ENCODE measurements at places on chromosomes 1 and 21. TPM values are rescaled to one million over a fixed set of nuclear protein-coding genes. Genes with fewer than 3 reads are reported as not detected.

ADPRS gene
- 40.9 TPM for total RNA-seq

HDGF gene
- total RNA-seq, result 246 TPM

KRTAP20-4 gene
- not detected for total RNA-seq

HSPA6 gene
- total RNA-seq, result 0.09 TPM

SPTA1 gene
- not detected for total RNA-seq

FAM20B gene
- total RNA-seq, result 33.8 TPM

GPR161 gene
- 21.1 TPM for total RNA-seq

PROX1 gene
- total RNA-seq, result 1.3 TPM

ADORA3 gene
- total RNA-seq, result not detected

RAB29 gene
- total RNA-seq, result 6.0 TPM

DNA sequence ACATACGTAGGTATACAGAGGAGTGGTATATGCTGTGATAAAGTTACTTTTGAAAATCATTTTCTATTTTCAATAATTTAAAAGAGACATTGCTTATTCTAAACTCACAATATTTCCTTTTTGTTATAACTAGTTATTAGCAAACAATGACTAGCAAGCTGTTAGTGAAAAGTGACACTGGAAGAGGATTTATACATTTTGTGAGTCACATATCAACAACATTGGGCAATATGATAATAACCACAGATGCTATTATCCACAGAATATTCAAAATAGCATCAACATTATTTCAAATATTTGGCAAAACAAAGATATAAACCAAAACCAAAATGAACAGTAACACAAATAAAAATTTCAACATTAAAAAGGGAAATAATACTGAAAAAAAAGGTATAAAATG, 104.0 kb upstream of the HP1BP3 start:
- DNase-seq, result no peak
- no peak overlapping the region for H3K27ac ChIP-seq
- H3K4me3 ChIP-seq, result no peak overlapping the region
- H3K27me3 ChIP-seq, result no peaks in the 10 kb centered on the region
- no peaks in the 10 kb centered on the region for H3K4me1 ChIP-seq

GRCh38 chr21:26391166-26391565, 181.9 kb downstream of the CYYR1 start:
- H3K4me3 ChIP-seq, result no peak overlapping the region
- H3K36me3 ChIP-seq, result no peaks in the 10 kb centered on the region
- no peak overlapping the region for H3K27ac ChIP-seq
- DNase-seq, result no peak
- H3K27me3 ChIP-seq, result no peaks in the 10 kb centered on the region
- H3K4me1 ChIP-seq, result no peaks in the 10 kb centered on the region

- DNase-seq, result peak; percentile 17
- no peak overlapping the region for H3K27ac ChIP-seq
- H3K4me1 ChIP-seq, result peaks cover 31% of the 10 kb centered on the region
- no peak overlapping the region for H3K4me3 ChIP-seq
These were observed 247.7 kb upstream of the PTBP2 start for GRCh38 chr1:96473791-96474434.

DNA sequence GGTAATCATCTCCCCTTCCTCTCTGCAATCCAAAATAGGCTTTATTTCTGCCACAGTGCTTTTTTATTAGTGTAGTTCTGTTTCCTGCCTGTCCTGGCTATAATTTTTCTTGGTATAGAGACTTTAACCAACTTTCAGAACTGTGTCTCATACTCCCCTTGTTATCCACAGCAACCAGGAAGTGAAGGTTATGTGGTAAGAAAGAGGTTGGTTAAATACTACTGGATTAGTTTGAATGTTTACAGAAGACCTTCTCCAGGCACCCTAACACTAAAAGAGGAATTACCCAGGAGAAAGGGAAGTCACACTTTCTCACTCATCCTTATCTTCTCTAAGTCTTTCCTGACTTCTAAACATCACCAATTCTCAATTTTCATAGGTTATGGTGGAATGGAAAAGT, 17.8 kb upstream of the TNFSF4 start:
- no peaks in the 10 kb centered on the region for H3K27me3 ChIP-seq
- H3K36me3 ChIP-seq, result no peaks in the 10 kb centered on the region
- no peak overlapping the region for H3K27ac ChIP-seq
- no peak for DNase-seq

GRCh38 chr1:100391675-100392074, 39.4 kb downstream of the CDC14A start:
- peaks cover 6% of the 10 kb centered on the region for H3K36me3 ChIP-seq
- H3K4me3 ChIP-seq, result no peak overlapping the region
- H3K27me3 ChIP-seq, result no peaks in the 10 kb centered on the region
- H3K27ac ChIP-seq, result no peak overlapping the region
- no peak for DNase-seq

GRCh38 chr1:159250638-159251216, 46.1 kb downstream of the ACKR1 start:
- H3K4me1 ChIP-seq, result no peaks in the 10 kb centered on the region
- H3K27me3 ChIP-seq, result no peaks in the 10 kb centered on the region
- no peak overlapping the region for H3K27ac ChIP-seq
- H3K4me3 ChIP-seq, result no peak overlapping the region
- H3K36me3 ChIP-seq, result no peaks in the 10 kb centered on the region

DNA sequence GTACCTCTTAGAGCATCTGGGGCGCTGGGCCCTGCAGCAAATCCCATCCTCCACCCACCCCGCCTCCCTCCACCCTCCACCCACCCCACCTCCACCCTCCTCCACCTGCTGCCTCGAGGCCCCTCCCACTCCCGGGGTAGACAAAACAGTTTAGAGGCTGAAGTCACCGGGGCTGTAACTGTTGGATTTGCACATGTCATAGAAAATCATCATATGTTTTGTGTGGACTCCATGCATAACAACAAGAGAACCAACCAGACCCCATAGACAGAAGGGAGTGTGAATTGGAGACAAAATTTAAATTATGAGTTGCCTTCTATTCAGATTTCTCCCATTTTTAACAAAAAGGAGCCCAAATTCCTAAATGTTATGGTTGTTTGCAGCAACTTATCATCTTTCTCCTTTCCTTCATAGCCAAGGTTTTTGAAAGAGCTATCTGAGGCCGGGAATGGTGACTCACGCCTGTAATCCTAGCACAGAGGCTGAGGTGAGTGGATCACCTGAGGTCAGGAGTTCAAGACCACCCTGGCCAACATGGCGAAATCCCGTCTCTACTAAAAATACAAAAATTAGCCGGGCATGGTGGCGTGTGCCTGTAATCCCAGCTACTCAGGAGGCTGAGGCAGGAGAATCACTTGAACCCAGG, 28.2 kb upstream of the LGALS8 start:
- no peaks in the 10 kb centered on the region for H3K36me3 ChIP-seq
- DNase-seq, result peak; percentile 44

GRCh38 chr1:156444407-156445001, 56.1 kb downstream of the MEF2D start:
- peaks cover 98% of the 10 kb centered on the region for H3K27me3 ChIP-seq
- H3K4me1 ChIP-seq, result peaks cover 15% of the 10 kb centered on the region
- DNase-seq, result peak; percentile 83
- no peak overlapping the region for H3K4me3 ChIP-seq

GRCh38 chr1:231194843-231195516, 33.1 kb downstream of the TRIM67 start:
- H3K36me3 ChIP-seq, result no peaks in the 10 kb centered on the region
- DNase-seq, result no peak
- no peak overlapping the region for H3K4me3 ChIP-seq

DNA sequence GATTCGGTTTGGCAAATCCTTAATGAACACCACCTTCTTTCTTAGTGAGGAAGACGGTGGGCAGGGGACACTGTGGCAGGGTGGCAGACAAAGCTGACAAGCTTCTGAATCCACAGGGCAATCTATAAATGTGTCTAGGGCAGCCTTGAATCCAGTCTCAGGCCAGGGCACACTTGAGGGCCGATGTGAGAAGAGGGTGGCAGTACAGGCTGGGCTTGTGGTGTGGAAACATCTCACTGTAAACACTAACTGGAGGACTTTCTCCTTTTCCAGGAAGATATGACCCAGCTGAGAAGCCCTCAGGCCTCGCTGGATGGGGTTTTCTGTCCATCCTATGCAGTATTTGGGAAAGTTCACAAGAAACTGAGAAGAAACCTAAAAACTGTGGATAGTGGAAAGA, 46.5 kb downstream of the PKP1 start:
- no peak overlapping the region for H3K27ac ChIP-seq
- no peak for DNase-seq
- peaks cover 4% of the 10 kb centered on the region for H3K4me1 ChIP-seq
- no peak overlapping the region for H3K4me3 ChIP-seq
- H3K36me3 ChIP-seq, result no peaks in the 10 kb centered on the region
- no peaks in the 10 kb centered on the region for H3K27me3 ChIP-seq

DNA sequence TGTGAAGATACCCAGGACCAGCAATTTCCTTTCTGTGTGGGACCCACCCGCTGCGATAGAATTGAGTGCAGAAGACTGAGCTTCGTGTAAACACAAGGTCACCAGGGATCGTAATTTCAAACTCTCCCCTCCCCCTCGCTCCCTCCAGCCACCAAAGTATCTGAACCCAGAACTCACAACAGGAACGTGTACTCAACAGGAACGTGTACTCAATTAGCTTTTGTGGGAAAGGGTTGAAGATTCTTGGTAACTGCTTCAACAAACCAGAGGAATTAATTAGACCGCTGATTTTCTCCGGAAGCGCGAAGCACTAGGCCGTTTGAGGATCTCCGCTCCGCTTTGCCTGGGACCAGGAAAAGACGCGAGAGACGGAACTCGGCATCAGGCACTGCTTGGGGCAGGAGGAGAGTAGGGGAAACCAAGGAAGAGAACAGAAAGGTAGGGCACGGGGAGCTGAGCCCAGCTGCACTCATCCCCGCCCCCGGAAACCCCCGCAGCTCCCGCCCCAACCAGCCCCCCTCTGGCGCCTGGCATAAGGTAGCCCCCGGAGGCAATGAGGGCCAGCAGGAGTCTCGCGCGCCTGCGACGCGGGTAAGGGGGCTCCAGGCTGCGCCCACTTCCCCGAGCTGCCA, 453 bp downstream of the DRAM2 start:
- peak overlapping the region; percentile 91 for H3K27ac ChIP-seq
- no peaks in the 10 kb centered on the region for H3K27me3 ChIP-seq
- H3K36me3 ChIP-seq, result peaks cover 6% of the 10 kb centered on the region
- peaks cover 27% of the 10 kb centered on the region for H3K4me1 ChIP-seq
- DNase-seq, result peak; percentile 81
- peak overlapping the region; percentile 75 for H3K4me3 ChIP-seq

DNA sequence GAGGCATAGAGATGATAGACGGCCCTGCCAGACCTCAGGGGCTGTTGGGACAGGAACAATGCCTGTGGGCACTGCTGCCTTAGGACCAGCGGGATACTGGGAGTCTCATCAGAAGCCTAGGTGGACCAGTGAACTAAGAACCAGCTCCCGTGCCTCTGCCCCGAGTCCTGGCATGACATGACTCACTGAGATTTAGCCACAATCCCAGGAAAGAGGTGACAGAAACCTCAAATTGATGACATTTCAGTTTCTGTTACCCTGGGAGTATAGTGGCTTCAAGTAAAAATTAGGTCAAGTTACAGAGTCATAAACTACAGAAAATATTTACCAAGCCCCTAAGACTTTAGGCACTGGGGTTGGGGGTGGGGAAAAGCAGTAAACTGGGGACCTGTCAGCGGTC, 74.6 kb upstream of the GADD45A start:
- DNase-seq, result no peak
- no peak overlapping the region for H3K27ac ChIP-seq
- no peaks in the 10 kb centered on the region for H3K36me3 ChIP-seq
- H3K27me3 ChIP-seq, result no peaks in the 10 kb centered on the region

GRCh38 chr1:101260556-101261350, 23.9 kb downstream of the S1PR1 start:
- H3K4me3 ChIP-seq, result no peak overlapping the region
- peaks cover 9% of the 10 kb centered on the region for H3K4me1 ChIP-seq
- no peak overlapping the region for H3K27ac ChIP-seq

DNA sequence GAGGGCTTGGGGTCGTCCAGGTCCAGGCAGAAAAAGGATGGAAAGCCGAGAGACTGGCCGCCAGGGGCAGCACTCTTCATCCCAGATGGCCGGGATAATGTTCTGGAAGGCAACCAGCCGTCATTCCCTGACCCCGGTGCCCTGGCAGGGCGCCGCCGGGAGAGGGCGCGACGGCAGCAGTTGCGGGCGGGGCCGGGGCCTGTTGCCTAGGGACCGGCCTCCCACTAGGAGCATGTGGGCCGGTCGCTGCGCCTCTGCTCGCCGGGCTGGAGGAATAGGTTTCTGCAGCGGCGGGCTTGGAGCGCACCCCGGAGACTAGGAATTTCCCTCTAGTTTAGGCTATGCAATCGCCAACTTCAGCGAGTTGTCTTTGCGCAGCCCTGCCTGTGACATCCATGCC, 11.0 kb downstream of the DMRTB1 start:
- no peaks in the 10 kb centered on the region for H3K36me3 ChIP-seq
- no peaks in the 10 kb centered on the region for H3K27me3 ChIP-seq
- no peak overlapping the region for H3K27ac ChIP-seq
- peaks cover 3% of the 10 kb centered on the region for H3K4me1 ChIP-seq
- peak; percentile 96 for DNase-seq

- no peak overlapping the region for H3K27ac ChIP-seq
- no peaks in the 10 kb centered on the region for H3K27me3 ChIP-seq
- no peak for DNase-seq
- no peaks in the 10 kb centered on the region for H3K36me3 ChIP-seq
These were observed 663.4 kb upstream of the PRMT6 start for GRCh38 chr1:106393046-106393445.

GRCh38 chr1:203181586-203182386, 4.7 kb downstream of the CHI3L1 start:
- H3K4me3 ChIP-seq, result no peak overlapping the region
- H3K4me1 ChIP-seq, result peaks cover 63% of the 10 kb centered on the region
- peak; percentile 15 for DNase-seq
- no peaks in the 10 kb centered on the region for H3K36me3 ChIP-seq
- H3K27me3 ChIP-seq, result no peaks in the 10 kb centered on the region
- peak overlapping the region; percentile 86 for H3K27ac ChIP-seq

DNA sequence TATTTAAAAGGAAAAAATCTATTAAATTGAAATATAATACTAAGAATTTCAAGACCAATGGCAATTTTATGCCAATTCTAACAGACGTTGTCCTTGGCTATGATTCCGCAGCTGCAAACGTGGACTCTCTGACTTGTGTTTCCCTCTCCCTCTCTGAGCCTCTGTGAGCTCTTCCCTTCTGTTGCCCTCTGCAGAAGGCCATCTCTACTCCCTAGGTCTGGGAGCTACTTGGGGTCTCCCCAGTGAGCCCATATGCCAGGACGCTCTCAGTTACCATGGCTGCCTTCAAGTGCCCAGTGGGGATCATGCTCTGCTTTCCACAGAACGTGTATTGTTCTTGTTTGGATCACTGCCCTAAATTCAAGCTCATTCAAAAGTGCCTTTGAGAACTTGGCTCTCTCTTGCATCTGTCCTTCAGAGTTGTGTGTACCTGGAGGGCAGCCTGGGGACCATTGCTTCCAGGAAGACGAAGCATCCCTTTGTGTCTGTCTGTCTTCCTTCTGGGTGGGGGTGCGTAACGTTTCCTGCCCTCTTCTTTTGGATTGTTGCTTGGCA, 97.5 kb upstream of the TSPAN2 start:
- no peak for DNase-seq
- H3K4me3 ChIP-seq, result no peak overlapping the region

DNA sequence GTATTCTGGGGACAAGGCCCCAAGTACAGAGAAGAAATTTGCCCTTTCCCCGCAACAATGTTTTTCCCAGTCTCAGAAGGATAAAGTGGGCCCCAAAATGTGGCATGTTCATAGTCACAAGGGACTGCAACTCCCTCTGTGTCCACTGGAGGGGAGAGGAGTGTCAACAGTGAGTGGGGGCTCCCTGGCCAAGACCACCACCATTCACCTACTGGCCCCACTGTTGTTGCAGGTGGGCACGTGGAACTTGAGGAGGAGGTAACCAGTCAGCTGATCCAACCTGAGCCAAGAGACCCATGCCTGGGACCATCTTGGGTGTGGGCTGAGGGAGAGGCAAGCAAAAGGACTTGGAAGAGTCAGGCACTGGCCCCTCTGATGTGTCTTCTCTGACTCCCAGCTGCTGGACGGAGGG, 777 bp downstream of the NUDT17 start:
- peak overlapping the region; percentile 69 for H3K4me3 ChIP-seq
- peaks cover 11% of the 10 kb centered on the region for H3K27me3 ChIP-seq
- peak; percentile 69 for DNase-seq
- no peak overlapping the region for H3K27ac ChIP-seq
- H3K36me3 ChIP-seq, result no peaks in the 10 kb centered on the region
